Glutamatergic neuron (in vitro differentiated cells): ENCODE measurements at places on chromosomes 5 and 9.

DNA sequence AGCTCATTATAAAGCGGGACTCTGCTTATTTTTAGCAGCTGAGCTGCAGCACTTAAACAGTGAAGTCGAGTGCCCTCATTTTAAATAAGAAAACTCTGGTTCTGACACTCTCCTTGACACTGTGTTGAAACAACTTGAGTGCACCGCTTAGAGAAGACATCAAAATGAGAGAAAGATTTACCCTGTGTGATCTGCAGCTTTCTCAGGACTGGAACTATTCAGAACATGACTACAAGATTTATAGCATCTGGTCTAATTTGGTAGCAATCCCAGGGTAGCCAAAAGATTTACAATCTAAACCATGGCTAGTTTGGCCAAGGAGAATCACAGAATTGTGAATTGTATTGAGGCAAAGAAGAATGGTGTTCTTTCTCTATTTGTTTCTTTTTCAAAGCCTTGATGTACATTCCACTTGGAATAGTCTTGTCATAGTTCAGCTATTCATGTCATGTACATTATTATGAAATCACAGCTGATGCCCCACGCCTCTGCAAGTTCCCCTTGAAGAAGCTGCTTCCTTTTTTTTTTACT is 38.7 kb downstream of the PLEKHG4B start:
- no peak for DNase-seq

DNA sequence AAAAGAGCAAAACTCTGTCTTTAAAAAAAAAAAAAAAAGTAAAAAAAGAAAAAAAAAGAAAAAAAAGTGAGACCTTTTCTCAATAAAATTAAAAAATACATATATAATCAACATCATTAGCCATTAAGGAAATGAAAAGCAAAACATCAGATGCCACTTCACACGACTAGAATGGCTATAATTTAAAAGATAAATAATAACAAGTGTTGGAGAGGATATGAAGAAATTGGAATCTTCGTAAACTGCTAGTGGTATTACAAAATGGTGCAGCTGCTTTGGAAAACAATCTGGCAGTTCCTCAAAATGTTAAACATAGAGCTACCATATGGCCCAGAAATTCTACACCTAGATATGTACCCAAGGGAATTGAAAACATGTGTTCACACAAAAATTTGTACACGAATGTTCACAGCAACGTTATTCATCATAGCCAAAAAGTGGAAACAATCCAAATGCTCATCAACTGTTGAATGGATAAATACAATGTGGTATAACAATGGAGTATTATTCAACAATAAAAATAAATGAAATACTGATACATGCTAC is 45.3 kb upstream of the SIL1 start:
- no peak for DNase-seq

DNA sequence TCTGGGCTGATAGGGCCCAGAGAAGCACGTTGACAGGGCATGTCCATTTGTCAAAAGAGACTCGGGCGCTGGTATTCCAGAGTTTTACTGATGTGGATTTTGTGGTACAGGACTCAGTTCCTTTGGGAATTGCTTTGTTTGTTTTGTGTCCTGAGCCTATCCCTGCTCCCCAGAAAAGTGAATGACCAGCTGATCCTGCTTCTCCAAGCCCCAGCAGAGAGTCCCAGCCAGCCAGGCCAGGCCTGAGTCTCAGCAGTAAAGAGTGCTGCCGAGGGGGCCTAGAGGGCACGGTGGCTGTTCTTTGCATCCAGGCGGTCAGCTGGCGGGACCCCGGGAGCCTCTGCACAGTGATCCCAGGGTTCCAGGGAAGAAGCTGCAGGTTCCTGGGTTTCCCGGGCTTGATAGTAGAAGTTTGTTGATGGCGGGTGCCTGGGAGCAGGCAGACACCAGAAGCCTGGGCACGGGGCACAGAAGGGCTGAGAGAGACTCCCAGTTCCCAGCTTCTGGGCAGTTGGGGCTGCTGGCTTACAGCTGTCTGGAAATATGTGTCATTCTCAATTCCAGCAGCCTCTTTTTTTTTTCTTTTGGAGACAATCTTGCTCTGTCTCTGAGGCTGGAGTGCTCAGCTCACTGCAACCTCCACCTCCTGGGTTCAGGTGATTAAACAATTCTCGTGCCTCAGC is 8.7 kb downstream of the PRDM12 start:
- DNase-seq, result peak; percentile 51

DNA sequence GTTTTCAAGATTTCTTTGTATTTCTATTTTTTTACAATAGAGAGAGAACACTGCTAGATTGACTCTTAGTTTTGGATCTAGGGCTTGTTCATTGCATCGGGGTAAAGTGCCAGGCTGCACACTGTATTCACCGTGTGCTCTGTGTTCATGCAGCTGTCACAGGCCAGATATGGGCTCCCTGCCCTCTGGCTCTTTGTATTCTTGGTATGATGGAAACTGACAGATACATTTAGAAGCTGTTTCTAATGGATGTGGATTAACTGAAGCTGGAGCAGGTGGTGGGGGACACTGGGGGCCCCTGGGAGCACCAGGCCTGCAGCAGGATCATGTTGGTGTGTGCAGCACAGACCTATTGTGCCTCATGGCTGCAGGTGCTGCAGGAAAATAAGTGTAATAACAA is 28.0 kb downstream of the SLC36A1 start:
- peak; percentile 31 for DNase-seq

DNA sequence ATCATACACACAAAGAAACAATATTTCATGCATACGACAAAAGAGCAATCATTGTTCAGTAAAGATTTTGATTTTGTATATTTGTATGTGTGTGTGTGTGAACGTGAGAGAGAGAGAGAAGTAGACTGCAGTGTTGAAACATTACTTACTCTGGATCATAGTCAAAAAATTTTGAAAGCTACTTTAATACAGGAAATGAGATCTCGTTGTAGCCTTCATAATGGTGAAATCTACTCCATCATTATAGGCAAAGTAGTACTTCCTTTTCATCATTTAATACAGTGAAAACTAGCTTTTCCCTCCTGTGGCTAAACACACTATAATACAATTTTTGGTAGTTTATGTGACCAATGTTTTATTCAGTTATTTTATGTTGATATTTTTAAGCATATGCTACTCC is 1427.7 kb upstream of the C9orf72 start:
- no peak for DNase-seq

DNA sequence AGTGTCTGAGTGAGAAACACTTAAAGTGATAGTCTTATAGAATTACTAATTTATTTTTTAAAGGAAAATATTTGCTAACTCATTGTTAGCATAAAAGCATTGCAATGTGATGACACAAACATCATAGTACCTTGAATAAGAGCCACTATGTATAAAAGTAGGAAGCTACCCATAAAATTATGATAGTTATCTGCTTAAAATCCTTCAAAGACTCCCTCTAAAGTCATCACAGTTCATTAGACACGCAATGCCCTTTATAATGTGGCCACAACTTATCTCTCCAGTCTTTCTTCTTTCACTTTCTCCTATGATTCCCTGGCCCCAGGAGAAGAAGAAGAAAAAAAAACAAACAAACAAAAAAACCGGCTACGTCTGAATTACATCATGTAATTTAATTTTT is 1144.0 kb upstream of the NUDT12 start:
- no peak for DNase-seq
